Stomach (tissue), 19 donors: ENCODE measurements at places on chromosomes 3 and 15. TPM values are rescaled to one million over a fixed set of nuclear protein-coding genes. Genes with fewer than 3 reads are reported as not detected.

DNA sequence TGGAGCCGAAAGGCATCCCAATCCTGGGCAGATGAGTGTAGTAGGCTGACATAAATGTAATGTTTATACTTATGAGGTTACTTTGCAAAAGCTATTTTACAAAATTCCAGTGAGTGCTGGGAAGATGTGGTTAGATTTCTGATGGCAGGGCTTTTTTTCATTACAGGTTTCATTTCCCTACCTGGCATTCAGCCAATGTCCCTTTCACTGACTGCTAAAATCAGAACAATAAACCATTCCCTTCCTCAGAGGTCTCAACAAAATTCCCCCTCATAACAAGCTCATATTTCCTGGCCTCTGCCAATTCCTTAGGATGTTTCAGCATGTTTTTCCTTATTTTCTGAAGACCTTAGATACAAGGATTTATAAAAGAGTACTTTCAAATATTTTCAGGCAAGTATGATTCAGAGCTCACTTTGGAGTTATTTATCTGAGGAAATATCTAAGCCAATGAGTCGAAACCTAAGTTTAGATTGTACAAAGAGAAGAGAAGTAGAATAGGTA, 40.9 kb upstream of the CCDC80 start:
- H3K27ac ChIP-seq = no peak overlapping the region
- no peaks in the 10 kb centered on the region for H3K27me3 ChIP-seq
- H3K4me3 ChIP-seq = no peak overlapping the region
- no peaks in the 10 kb centered on the region for H3K36me3 ChIP-seq

GRCh38 chr3:58408906-58409305, 24.7 kb downstream of the PDHB start:
- no peaks in the 10 kb centered on the region for H3K4me1 ChIP-seq
- H3K27ac ChIP-seq = no peak overlapping the region
- no peak for DNase-seq

The CPNE9 gene
- total RNA-seq = not detected

GRCh38 chr15:43777267-43777914, 625 bp upstream of the ELL3 start:
- peak overlapping the region; percentile 94 for H3K27ac ChIP-seq
- DNase-seq = peak; percentile 82
- no peaks in the 10 kb centered on the region for H3K36me3 ChIP-seq
- no peaks in the 10 kb centered on the region for H3K27me3 ChIP-seq
- peak overlapping the region; percentile 63 for H3K4me3 ChIP-seq

The CRABP1 gene
- total RNA-seq = not detected

GRCh38 chr3:58082047-58082446, 73.8 kb downstream of the FLNB start:
- peaks cover 59% of the 10 kb centered on the region for H3K36me3 ChIP-seq
- H3K4me1 ChIP-seq = peaks cover 19% of the 10 kb centered on the region
- no peaks in the 10 kb centered on the region for H3K27me3 ChIP-seq
- H3K27ac ChIP-seq = peak overlapping the region; percentile 20
- H3K4me3 ChIP-seq = no peak overlapping the region
- DNase-seq = no peak

GRCh38 chr15:63405683-63406390, 24.2 kb upstream of the CA12 start:
- peaks cover 15% of the 10 kb centered on the region for H3K4me1 ChIP-seq
- no peaks in the 10 kb centered on the region for H3K27me3 ChIP-seq
- no peaks in the 10 kb centered on the region for H3K36me3 ChIP-seq
- no peak for DNase-seq

The GOLGA8G gene
- total RNA-seq = not detected

DNA sequence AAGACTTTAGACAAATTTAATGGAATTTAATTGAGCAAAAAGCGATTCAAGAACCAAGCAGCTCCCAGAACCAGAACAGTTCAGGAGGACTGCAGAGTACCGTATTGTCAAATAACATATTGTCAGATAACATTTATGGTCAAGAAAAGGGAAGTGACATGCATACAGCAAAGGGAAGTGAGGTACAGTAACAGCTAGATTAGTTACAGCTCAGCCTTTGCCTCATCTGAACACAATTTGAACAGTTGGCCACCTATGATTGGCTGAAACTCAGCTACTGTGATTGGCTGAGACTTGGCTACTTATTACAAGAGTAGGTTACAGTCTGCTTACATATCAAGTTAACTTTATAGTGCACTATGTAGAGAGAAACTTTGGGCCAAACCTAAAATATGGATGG, 21.9 kb downstream of the ZFAND6 start:
- H3K4me1 ChIP-seq = no peaks in the 10 kb centered on the region
- no peaks in the 10 kb centered on the region for H3K27me3 ChIP-seq
- H3K4me3 ChIP-seq = no peak overlapping the region
- H3K36me3 ChIP-seq = no peaks in the 10 kb centered on the region

The PLSCR5 gene
- total RNA-seq = not detected

The FSD2 gene
- not detected for total RNA-seq

GRCh38 chr3:178532476-178532875, 3.8 kb upstream of the KCNMB2 start:
- no peak overlapping the region for H3K4me3 ChIP-seq
- no peak overlapping the region for H3K27ac ChIP-seq
- peaks cover 2% of the 10 kb centered on the region for H3K4me1 ChIP-seq
- peaks cover 12% of the 10 kb centered on the region for H3K27me3 ChIP-seq
- no peak for DNase-seq

GRCh38 chr3:40337136-40338108, 27.9 kb downstream of the EIF1B start:
- no peaks in the 10 kb centered on the region for H3K4me1 ChIP-seq
- H3K27ac ChIP-seq = no peak overlapping the region
- H3K27me3 ChIP-seq = no peaks in the 10 kb centered on the region
- no peak for DNase-seq
- no peak overlapping the region for H3K4me3 ChIP-seq

The LYZL4 gene
- total RNA-seq = not detected

The METTL6 gene
- 35.8 TPM for total RNA-seq

The PIERCE2 gene
- total RNA-seq = 2.8 TPM

DNA sequence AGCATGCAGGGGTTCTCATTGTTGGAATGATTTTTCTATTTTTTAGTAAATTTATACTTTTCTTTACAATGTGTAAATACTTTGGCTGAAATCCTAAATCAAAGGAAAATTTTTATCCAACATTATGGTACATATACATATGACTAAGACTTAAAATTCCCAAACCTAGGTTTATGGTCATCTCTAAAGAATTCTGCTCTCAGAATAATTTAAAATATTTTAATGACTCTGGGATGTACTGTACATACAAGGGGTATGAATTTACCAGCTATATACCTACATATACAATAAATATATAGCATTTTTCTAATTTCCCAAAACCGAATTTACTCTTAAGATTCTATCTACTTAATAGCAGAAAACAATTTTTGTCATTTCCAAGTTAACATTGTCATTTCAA, 137.9 kb upstream of the POU1F1 start:
- no peak overlapping the region for H3K27ac ChIP-seq
- H3K4me3 ChIP-seq = no peak overlapping the region
- DNase-seq = no peak
- H3K27me3 ChIP-seq = no peaks in the 10 kb centered on the region
- no peaks in the 10 kb centered on the region for H3K36me3 ChIP-seq

The RBMS3 gene
- 103 TPM for total RNA-seq

GRCh38 chr3:15795651-15796308, 2.0 kb downstream of the ANKRD28 start:
- H3K27ac ChIP-seq = peak overlapping the region; percentile 89
- peaks cover 10% of the 10 kb centered on the region for H3K4me1 ChIP-seq
- no peak for DNase-seq

The THBS1 gene
- 112 TPM for total RNA-seq

The GP9 gene
- total RNA-seq = not detected

The NPHP3 gene
- 38.4 TPM for total RNA-seq

The NDUFAF3 gene
- 42.3 TPM for total RNA-seq

DNA sequence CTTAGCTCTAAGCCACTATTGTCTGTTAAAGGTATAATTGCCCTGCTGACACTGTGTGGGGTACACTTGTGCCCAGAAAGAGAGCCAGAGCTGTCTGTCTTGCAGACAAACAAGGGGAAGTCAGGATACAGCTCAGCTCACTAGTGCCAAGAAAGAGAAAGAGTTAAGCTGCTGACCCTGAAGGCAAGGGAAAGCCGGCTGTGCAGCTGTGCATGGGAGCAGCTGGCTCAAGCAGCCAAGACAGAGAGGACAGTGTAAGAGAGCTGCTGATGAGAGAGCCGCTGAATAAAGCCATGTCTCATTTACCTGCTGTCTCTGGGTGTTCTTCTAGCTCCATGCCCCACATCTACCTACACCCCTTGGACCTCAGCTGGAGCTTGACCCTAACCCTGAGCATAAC, 428.1 kb upstream of the NAALADL2 start:
- no peak overlapping the region for H3K27ac ChIP-seq
- H3K4me3 ChIP-seq = no peak overlapping the region
- no peaks in the 10 kb centered on the region for H3K4me1 ChIP-seq
- H3K27me3 ChIP-seq = no peaks in the 10 kb centered on the region
- DNase-seq = peak; percentile 10
